ENCODE measurements at places on chromosomes 2 and 18.

DNA sequence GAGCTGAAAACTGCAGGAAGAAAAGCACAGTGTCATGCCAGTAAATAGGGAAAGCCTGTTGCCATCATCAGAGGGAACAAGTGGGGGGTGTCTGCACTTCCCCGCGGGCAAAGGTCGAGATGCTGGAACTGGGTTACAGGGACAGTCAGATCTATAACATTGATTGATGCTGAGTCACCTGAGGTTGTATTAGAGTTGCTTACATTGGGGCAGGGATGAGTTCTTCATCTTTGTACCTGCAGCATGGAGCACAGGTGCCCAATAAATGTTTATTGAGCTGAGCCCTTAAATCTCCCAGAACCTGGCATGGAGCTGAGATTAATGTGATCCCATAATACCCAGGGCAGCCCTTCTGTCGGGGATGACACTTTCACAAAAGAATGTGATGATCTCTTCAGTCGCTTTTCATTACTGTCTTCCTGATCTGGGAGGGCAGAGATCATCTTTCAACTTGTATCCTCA, 5.9 kb upstream of the RNF152 start:
- no peak for DNase-seq

- DNase-seq = no peak
Measured at GRCh38 chr2:234300391-234300925, 196.4 kb downstream of the ARL4C start.

DNA sequence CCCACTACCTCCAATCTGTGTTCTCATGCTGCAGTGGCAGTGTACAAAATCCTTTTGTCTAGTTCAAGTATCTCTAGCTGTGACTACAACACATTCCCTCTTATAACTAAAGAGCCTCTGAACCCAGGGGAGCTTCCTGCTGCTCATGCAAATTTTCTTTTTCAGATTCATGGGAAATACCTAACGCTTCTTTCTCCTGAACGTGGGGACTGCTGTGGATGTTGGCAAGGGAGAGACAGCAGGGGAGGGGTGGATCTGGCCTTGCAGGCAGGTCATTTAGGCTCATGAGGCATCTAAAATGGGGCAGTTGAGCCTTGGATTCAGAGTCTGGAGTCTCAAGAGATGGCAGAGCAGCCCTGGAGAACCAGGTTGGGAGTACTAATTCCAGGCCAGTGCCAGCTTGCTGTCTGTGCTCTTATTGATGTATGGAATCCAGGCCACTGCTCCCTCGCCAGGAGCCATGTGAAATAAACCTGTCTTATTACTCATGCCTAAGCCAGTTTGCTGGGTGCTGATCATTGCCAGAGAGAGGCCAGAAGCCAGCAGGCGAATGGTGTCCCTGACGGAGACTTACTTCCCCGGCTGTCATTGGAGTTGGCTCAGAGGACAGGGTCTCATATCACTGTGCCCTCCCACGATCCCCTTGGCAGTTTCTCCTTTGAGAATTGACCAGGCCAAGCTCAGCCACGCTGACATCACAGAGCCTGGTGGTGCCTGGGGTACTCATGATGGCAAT, 29.2 kb upstream of the TNP1 start:
- peak; percentile 39 for DNase-seq

DNA sequence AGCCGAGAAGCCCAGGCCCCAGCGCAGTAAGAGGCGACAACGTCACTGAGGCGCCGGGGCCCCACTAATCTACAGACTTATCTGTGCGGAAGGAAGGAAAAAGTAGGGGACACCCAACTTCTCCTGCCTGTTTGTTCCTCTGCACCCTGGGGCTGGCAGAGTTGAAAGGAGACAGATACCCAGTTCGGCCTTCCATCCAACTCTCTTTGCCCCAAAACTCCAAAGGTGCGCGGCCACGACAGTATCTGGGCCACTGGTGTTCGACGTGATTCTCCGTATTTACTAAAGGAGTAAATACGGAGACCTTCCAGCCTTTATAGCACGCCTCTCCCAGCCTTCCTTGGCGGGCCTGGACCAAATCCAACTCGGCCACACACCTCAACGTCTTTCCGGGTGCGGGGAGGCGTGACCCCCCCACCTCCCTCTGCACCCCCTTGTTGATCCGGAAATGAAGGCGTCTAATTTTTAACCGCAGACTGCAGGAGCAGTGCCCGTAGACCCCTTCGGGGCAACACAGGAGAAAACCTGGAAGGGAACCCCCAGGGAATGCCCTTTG, 1.6 kb downstream of the SMAD7 start:
- DNase-seq = no peak

DNA sequence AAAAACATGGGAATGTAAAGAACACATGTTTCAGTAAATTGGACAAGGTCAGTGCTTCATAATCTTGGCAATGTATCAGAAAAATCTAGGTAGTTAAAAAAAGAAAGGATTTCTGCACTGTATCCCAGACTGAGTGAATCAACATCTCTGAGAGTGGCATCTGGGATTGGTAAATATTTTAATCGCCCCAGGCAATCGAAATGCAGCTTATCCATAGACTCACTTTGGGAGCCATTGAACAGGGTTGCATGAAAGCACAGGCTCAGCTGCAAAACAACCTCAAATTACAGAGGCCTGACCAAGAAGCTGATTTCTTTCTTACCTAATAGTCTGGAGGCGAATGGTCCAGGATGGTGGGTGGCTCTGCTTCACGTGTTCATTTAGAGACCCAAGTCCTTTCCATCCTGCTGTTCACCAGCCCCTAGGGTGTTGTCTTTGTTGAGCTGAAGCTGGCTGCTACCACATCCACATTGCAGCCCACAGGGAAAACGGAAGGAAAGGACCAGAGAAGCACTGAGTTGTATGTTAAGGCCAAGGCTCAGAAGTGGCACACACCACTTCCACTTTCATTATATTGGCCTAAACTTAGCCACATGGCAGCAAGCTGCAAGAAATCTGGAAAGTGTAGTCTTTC, 59.0 kb downstream of the MOGAT1 start:
- DNase-seq = no peak
